Neural crest cell (in vitro differentiated cells): ENCODE measurements at places on chromosomes 11 and 22.

DNA sequence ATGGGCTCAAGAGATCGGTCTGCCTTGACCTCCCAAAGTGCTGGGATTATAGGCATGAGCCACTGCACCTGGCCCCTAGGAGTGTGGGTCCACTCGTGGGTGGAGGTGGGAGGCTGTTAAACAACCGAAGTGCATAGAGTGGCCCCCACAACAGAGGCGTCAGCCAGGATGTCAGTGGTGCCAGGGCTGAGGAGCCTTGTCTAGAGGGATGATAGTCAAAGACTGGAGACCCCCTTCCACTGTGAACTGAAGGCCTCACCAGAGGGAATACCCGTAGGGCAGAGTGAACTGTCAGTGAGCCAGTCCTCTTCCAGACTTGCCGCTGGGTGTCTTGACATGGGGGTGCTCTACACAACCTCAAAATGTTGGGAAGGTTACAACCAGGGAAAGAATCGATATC lies 38.2 kb downstream of the AP2A2 start:
- DNase-seq: no peak

GRCh38 chr11:57662893-57663292 lies 5.0 kb upstream of the ZDHHC5 start:
- DNase-seq: no peak

GRCh38 chr11:19730373-19730772 lies 17.7 kb downstream of the NAV2 start:
- DNase-seq: no peak

GRCh38 chr11:100706179-100706578 lies 19.1 kb downstream of the ARHGAP42 start:
- no peak for DNase-seq

DNA sequence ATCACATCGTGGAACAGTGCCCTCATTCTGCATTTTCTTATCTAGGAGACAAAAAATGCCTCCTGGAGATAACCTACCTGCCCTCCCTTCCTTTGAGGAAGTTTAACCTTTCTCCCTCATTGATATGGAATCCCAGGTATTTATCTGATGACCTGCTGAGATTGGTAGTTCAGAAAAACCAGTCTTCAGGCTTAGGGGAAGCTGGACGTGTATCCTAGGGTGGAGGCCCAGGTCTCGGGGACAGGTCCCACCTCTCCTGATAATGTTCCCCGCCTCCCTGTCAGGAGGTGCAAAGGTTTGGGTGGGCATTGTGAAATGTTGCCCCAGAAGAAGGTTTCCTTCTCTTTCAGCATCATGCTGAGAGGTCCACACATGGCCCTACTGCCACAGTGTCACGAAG lies 186.9 kb upstream of the NAV2 start:
- DNase-seq: no peak

- no peak for DNase-seq
Observed at GRCh38 chr22:45948081-45948648, 28.8 kb downstream of the WNT7B start.

GRCh38 chr22:37898441-37899181 lies 7.5 kb upstream of the MICALL1 start:
- DNase-seq: no peak

DNA sequence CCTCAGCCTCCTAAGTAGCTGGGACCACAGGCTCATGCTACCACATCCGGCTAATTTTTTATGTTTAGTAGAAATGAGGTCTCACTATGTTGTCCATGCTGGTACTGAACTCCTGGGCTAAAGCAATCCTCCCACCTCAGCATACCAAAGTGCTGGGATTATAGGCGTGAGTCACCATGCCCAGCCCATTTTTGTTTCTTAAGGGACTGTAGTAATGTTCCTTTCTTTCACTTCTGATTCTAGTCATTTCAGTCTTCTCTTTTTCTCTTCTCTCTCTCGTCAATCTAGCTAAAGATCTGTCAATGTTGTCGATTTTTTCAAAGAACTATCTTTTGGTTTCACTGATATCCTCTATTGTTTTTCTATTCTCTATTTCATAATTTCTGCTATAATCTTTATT lies 111.0 kb upstream of the APOA1 start:
- no peak for DNase-seq

GRCh38 chr22:27086080-27087044 lies 429.0 kb downstream of the MIAT start:
- DNase-seq: no peak

DNA sequence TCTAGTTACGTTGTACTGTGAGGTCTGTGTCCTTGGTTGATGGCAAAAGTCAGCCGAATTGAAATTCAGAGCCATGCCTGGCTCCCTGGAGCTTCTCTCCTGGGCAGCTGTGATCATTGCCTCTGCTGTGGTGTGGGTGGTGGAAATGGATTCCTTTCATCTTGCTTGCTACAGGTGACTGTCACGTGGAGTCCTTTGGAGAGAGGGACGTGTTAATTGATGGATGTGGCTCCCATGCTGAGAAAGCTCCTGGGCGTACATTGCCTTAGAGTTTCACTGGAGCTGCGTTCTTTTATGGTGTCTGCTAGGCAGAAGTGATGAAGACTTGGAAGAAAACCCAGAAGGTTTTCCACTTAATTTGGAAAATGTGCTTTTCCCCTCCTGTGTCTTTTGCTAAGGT lies 41.9 kb upstream of the PPP6R3 start:
- no peak for DNase-seq

- no peak for DNase-seq
Observed at GRCh38 chr22:45150139-45150538, 13.6 kb upstream of the NUP50 start.

DNA sequence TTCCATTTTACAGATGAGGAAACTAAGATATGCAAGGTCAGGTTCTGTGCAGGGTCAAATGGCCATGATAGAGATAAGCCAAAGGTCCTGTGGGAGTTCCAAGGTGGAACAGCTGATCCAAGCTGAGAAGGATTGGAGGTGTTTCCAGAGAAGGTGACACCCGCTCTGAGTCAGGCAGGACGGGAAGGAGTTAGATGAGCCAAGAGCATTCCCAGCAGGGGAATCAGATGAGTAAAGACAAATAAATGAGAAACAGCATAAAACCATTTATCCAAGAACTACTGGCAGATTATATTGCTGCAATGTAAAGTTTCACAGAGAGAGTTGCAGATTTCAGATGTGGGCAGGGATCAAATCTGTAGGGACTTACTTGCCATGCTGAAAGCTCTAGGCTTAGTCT lies 18.9 kb upstream of the HEPHL1 start:
- no peak for DNase-seq
